ENCODE measurements at places on chromosomes 11 and 22.
A peak's percentile ranks its signal among the peaks of the same experiment; 100 is the strongest.

DNA sequence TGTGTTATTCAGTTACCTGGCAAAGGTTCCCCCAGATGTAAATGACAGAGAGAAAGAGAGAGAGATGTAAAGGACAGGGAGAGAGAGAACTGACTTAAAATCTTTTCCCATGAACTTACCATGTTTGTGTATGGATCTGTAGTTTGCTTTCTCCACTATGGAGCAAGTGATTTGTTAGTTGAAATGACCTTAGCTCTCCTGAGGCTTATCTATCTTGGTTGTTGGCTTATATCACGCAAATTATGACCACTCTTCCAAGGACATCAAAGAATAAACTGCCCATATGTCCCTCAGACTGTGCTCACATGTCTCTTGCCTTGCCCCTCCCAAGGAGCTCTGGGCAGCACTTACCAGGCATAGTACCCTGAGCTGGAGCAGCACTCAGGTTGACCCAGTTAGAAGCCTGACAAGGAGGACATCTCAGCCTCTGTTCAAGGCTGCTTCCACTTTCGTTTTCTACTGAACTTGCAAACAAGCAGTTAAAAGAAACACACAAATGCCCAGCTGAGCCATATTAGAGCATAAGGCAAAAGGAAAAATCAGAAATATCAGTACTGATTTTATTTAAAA lies 95.3 kb upstream of the RCN1 start:
- DNase-seq: no peak

DNA sequence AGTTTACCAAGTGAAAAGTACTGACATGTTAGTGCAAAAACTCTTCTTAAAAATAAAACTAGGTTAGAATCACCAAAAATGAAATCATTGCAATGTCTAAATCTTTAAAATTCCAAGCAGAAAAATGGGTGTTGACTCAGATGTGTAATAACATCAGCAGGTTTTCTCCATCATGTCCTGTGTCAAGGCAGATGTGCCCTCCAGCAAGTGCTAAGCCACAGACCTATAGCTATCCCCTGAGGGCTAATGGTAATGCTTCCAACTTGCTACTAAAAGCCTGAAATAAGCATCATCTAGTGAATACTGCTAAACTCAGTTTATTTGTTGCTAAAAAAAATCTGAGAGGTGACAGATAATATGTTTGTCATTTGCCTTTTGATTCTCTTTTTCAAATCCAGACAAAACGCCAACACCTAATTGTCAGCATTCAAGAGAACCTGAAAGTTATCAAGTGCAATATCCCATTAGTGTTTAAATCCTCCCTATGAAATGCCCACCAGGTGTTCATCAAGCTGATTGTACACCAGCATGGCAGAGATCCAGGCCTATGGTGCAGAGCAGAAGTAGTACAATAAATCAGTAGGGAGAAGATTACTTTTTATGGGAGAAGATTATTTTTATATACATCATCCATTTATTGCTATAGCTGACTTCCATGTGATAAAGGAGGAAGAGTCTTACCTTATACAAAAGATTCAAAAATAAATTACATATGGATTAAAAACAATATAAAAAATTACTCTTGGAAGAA lies 55.1 kb upstream of the SYT9 start:
- DNase-seq: no peak

DNA sequence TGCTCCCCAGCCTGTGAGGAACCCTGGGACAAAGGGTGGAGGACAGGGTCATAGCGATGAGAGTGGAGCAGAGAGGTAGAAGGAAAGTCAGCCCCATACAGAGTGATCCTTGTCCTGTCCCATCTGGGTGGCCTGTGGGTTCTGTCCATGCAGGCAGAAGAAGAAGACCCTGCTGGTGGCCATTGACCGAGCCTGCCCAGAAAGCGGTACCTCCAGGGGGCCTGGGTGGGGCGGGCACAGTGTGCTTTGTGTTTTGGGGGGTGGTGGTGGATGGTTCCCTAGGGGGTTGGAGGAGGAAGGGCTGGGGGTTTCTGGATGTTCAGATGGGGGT lies 7.9 kb downstream of the SIDT2 start:
- DNase-seq: no peak

GRCh38 chr22:24483976-24484545 lies 11.1 kb upstream of the UPB1 start:
- no peak for DNase-seq

DNA sequence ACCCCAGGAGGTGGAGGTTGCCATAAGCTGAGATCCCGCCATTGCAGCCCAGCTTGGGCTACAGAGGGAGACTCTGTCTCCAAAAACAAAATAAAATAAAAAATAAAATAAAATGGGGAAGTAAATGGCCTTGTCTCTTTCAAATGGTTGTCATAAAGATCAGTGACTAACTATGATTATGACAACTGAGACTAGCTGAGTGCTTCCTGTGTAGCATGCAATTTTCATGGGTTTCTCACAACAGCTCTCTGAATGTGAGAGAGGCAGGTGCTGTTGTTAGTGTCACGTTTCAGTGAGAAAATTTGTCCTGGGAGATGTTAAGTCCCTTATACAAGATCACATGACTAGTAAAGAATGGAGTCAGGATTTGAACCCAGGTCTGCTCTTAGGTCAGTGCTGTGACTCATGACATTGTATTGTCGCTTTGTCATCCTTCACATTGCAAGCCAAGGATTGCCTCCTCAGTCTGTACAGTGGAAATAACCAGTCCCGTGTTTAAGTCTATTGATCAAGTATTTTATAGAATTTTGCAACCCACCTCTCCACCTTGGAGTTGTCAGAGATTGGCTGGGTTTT lies 163.3 kb upstream of the CCDC90B start:
- no peak for DNase-seq

- DNase-seq: no peak
Measured at GRCh38 chr11:876545-876944, 33.9 kb downstream of the TSPAN4 start.

DNA sequence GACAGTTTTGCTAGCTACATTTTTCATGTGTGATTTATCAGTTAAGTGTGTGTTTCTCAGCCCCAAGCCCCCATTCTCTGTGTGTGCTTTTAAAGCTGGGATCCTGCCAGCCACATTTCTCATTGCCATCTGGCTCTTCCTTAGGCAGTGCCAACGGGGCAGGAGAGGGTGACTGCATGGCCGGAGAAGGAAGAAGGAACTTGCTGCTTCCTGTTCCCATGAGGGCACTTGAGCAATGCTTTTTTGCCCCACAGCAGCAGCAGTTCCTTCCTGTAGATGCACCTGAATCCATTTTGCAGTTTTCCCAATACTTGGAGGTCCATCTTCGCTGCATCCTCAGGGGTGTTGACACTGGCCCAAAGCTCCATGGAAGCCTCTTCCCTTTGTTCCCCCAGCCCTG lies 37.5 kb downstream of the TNRC6B start:
- no peak for DNase-seq

DNA sequence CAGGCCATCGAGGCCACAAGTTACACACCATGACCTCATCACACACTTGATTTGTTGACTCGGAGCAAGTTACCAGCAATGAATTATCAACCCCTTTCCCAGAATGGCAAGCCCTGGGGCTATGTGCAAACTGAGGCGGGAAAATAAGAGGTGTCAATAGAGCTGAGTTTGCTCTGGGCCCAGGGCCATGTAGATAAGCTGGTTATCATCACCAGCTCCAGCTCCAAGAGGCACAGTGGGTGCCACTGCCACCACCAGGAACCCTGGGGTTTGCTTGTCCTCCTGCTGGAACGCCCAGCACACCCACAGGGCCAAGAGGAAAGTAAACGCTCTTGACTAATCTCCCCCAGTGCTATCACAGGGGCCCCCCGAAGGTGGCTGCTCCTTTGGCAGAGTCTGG lies 13.0 kb upstream of the VPS37C start:
- DNase-seq: no peak

GRCh38 chr22:50267591-50268390 lies 2.4 kb downstream of the MAPK11 start:
- DNase-seq: peak; percentile 74

GRCh38 chr11:23932485-23932898 lies 564.4 kb upstream of the LUZP2 start:
- no peak for DNase-seq

- no peak for DNase-seq
Measured at GRCh38 chr22:37467391-37467955, 18.7 kb downstream of the MFNG start.

DNA sequence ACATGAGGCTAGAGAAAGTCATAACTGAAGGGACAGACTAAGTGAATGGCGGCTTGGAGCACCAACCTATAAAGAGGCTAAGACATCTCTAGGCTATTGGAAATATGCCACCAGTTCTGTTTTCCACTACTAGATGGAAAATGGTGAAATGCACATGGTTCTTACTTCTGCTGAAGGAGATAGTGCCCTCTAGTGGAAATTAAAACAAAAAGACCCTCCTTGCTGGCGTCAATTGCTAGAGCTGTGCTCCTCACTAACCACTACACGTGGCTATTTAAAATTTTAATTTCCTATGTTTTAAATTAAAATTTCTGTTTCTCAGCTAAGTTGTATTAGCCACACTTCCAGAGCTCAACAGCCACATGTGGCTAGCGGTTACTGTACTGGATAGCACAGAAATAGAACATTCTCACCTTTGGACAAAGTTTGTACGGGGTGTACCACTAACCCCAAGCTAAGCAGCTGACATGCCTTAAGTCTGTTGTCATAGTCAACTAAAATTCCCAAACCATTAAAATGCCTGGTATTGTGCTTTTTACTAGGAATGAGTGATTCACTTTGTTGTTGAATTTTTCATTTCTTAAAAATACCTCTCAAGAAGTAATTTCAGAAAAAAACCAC lies 34.1 kb upstream of the CALCA start:
- no peak for DNase-seq

DNA sequence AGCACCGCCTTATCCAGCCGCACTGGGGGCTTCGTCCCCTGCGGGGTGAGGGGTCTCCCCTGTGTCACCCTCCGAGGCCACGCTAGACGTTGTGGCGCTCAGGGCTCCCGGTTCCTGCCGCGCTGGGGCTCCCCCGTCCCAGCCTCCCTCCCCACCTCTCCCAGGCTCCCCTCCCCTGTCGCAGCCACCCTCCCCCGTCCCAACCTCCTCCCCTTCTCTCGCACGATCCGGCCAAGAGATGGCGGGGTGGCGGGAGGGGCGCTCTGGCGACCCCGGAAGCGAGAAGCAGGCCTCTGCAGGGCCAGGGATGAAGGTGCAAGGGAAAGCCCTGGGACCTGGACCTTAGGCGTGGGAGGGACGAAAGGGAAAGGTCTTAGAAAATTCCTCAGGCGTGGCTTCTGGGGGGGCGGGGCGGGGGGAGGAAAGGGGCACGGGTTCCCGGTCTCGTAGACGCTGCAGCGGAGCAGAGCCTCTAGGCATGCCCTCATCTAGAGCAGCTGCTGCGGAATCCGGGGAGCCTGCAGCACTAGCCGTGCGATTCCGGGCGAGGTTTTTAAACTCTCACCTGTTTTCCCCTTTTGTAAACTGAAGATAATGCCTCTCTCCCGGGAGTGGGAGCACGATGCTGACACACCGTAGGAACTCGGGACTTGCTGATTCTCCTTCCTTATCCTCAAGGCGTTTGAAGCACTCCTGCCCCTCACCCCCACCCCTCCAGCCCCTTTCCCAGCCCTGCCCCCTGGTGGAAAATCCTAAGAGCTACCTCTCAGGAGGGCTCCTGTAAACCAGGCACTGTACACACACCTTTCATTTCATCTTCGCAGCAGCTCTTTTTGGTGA lies 14.4 kb downstream of the KCNJ5 start:
- DNase-seq: peak; percentile 69

DNA sequence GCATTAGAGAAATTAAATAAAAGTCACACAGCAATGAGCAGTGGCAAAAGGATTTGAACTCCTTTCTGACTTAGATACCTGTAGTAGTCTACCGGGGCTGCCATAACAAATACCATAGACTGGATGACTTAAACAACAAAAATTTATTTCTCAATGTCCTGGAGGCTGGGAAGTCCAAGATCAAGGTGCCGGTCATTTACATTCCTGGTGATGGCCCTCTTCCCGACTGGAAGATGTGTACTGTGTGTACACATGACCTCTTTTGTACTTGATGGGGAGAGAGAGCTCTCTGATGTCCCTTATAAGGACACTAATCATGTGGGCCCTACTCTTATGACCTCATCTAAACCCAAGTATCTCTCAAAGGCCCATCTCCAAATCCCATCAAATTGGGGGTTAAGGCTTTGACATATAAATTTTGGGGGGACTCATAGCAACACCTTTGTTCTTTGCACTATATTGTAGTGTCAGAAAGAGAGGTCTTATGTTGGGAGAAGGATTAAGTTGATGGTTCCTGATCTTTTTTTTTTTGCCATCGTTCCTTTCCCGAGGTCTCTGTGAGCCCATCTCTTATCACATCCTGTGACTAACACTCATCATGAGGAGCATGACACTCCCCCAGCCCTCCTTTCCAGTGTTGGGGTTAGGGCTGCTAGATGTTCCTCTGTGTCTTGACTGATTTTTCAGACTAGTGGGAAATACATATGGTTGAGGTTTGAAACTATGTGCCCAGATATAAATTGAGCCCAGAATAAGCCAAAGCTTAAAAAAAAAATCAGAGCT lies 104.3 kb downstream of the TRAF6 start:
- DNase-seq: no peak

DNA sequence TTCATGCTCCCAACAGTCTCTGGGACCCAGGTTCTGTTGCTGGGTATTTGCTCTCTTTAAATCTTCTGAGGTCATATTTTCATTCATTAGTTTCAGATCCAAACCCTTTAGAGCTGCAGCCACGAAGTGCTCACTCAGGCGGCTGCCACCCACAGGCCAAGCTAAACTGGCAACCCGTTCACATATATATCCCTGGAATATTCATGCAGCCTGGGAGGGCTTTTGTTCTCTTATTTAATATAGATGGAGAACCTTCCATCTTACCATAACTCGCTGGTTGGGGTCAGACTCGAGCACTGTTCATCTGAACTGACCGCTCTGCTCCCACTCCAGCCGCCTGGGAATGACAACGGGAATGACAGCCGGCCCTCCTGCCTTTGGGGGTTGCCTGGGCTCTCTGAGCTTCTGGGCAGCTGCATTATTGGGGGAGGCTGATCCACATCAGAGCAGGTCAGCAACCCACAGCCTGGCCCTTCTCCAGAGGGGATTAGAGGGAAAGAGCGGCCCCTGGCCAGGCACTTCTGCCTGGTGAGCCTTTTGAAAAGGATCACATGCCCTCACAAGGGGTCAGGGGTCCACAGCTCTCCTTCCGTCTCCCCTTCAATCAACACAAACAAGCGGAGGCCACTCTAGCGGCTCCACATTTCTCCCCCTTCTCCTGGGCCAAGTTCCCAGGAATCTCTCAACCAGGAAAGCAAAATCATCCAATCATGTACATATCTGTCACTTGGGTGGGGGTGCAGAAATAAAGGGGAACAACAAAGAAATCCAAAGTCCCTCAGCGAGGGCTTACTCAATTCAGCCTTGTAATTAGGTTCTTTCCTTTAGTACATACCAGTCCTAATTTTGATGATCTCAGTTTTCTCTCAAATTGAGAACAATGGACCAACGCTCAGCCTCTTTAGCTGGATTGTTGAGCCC lies 11.8 kb downstream of the TMEM184B start:
- no peak for DNase-seq

Measured in WTC11 (cell line).